ENCODE measurements at places on chromosomes 7 and 10.

DNA sequence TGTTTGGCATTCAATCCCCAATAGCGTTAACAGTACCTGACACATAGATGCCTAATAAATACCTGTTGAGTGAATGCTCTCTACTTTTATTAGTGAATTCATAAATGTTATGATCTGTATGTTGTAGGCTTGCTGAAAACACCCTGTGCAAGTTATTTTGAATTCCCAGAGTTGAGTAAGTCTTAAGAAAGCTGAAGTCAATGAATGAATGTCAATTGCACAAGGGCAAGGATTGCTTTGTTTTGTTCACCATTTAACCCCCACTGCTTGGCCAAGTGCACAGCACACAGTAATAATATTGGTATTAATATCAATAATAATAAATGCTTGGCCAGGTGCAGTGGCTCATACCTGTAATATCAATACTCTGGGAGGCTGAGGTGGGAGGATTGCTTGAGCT is 10.2 kb downstream of the CPA1 start:
- no peak for DNase-seq

- no peak for DNase-seq
Observed at GRCh38 chr7:127822822-127823508, 171.0 kb downstream of the SND1 start.

DNA sequence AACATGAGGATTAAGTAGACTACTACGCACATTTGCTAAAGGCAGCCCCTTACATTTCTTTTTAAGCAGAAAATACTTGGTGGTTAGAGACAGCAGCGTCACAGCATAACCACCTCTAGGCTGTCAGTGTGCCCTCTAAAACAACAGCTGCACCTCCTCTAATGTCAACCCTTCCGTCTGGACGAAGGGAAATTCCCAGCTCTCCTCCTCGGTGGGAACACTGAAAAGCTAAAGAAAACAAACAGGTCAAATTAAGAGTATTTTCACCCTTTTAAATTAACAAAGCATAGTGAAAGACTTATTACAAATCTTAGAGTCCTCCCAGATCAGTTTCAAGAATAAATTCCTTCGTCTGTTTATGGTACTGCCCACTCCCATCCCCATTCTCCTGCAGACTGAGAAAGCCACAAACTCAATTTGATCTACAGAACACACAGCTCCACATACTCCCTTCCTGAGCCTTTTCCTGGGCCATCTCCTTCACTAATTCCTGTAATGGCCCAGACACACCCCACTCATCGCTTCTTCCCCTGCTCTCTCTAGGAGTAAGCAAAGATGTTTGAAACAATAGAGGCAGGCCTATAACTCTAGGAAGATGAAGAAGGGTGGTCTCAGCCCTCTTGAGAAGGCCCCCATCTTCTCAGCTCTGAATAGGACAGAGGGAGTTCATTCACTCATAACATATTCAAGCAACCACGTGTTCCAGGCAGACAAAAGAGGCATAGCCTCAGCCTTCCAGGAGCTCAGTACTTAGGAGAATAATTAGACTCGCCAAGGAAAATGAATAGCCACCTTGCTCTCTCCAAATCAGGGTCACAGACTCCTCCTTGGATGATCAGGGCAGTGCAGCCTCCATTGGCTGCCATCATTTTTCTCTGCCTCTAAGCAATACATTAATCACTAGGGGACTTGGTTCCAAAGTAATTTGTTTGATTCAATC is 47.5 kb upstream of the HNRNPH3 start:
- no peak for DNase-seq

DNA sequence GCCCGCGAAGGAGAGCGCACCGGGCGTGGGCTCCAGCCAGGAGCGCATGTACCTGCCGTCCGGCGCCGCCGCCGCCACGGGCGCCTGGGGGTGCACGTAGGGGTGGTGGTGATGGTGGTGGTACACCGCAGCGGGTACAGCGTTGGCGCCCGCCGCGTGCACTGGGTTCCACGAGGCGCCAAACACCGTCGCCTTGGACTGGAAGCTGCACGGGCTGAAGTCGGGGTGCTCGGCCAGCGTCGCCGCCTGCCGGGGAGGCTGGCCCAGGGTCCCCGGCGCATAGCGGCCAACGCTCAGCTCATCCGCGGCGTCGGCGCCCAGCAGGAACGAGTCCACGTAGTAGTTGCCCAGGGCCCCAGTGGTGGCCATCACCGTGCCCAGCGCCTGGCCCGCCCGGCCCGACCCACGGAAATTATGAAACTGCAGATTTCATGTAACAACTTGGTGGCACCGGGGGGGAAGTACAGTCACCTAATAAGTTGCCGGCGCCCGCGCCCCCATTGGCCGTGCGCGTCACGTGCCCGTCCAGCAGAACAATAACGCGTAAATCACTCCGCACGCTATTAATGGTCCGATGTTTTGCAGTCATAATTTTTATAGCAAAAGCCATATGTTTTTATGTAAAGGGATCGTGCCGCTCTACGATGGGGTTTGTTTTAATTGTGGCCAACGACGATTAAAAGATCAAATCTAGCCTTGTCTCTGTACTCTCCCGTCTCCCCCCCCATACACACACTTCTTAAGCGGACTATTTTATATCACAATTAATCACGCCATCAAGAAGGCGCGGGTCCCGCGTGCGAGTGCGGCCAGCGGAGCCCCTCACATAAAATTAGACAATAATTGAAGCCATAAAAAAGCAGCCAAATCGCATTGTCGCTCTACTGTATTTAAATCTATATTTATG is at the start of gene HOXA9:
Gene HOXA9 (minus strand): TSS at position 449 of the 907 bp plus-strand sequence. CDS start 80 bp downstream, at position 369.
- DNase-seq, result no peak

GRCh38 chr7:138459413-138460175 is 465 bp upstream of the TRIM24 start:
- DNase-seq, result peak; percentile 96

DNA sequence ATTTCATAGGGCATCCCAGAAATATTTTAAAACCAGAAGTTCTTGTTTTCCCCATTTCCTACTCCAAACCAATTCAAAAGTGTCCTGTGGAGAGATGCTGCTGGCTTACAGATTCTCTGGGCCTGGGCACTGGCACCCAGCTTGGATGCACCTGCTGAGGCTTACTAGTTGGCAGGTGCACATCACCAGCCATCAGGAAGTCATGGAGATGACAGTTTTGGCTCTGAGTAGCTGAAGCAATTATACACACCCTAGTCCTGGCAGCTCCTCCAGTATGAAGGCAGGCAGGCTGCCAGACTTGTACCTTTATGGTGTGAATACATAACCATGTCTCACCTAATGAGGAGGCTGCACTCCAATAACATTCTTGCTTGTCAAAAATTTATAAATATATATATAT is 276.6 kb upstream of the GHITM start:
- no peak for DNase-seq

DNA sequence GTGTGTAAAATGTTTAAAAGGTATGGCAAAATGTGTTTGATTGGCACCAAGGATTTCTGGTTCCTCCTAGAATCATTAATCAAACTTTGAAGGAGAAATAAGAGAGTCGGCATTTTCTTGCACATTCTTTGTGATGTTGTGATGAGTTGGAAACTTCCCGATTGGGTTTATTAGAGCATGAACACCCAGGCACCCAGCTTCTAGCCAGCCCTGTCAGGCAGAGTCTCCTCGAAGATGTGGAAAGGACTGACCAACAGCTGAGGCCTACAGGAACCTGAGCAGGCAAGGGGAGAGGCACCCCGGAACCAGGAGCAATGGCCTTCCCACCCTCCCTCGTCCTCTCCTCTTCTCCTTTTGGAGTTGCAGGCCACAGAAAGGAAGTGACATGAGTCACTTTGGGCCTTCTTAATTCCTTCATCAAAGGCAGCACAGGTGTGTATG is 68.7 kb downstream of the EGFR start:
- DNase-seq, result no peak

- DNase-seq, result no peak
Observed at GRCh38 chr10:89566095-89566950, 30.9 kb upstream of the SLC16A12 start.

DNA sequence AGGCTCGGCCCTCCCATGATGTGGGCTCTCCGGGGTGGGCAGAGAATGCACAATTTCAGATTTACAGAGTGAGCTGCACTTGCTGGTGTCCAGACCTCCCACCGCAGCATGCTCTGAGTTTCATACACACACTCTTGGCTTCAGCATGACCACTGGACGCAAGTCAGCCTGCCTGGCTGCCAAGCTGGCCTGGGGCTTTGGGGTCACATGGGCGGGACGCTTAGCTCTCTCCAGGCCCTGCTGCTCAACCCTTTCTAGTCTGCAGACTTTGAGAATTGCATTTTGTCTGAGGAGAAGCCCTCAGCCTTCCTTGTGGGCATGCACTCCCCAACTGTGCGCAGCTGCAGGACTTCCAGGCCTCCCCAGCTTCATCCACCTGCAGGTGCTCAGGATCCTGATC is 5.7 kb downstream of the CYP2E1 start:
- DNase-seq, result no peak

DNA sequence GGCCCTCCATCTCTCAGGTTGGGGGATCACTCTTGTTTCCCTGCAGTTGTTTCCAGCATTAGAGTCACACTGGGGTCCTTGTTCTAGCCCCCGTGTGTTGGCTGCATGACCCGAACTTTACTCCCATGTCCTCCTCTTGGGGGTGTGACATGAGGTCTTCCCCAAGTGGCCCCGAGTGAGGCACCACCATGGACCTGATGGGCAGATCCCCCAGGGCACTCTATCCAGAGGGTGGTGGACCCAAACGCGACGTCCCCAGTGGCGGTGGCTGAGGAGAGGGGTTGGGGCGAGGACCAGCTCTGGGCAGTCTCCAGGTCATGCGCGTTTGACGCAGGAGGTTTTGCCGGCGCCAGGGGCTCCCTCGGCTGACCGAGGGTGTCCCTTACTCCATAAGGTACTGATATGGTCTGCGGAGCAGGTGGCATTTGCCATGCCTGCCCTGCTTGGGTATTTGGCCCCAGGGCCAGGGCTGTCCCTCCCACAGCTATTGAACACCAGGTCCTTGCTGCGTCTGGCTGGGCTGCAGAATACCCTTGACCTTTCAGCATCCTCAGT is 131.9 kb downstream of the LHPP start:
- no peak for DNase-seq

GRCh38 chr10:113609704-113610108 is 54.1 kb downstream of the NRAP start:
- no peak for DNase-seq

- no peak for DNase-seq
Observed at GRCh38 chr7:157881048-157881771, 544.4 kb downstream of the DNAJB6 start.

DNA sequence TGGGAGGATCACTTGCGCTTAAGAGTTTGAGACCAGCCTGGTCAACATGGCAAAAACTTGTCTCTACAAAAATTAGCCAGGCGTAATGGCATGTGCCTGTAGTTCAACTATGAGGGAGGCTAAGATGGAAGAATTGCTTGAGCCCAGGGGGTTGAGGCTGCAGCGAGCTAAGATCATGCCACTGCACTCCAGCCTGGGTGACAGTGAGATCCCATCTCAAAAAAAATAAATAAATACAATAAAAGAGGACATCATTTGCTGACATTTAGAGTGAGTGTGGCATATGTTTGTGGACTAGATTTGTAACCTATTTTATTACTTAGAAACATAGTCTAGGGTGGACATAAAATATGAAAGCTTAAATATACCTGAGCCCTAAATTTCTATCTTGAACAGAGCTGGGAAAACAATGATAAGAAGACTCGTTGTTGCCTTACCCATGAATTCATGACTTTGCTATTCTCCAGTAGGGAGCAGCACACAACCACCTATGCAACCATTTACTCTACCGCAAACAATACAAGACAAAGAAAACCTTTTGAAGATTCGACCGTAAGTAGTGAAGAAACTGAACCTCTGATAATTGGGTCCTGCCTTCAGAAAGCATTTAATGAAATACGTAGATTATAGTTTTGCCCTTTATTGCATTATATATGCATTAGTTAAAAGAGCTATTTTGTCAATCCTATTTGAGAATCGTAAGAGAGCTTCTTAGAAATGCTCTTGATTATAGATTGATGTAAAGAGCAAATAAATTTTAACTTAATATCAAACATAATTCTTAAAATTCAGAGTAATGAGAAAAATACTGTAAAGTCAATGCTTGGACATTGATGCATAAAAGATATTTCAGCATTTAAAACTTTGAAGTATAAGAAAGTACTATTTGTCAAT is 83.5 kb downstream of the GNAT3 start:
- DNase-seq, result no peak

- DNase-seq, result no peak
Observed at GRCh38 chr7:37048674-37049073, 324.4 kb upstream of the AOAH start.

DNA sequence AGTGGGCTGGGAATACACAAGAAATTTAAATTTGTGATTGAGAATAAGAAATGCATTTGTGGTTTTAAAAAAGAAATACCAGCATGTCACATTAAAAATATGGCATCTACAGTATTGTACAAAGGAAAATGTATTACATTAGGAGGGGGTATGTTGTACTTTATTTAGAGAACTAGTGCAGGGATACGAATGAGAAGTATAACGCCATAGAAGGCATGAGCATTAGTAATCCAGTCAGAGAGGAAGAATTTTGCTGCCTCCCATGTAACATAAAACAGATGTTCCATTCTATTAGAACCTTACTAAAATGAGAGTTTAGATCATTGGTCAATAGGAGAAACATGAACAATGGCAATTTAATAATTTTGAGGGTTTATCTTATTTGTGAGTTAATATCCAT is 182.2 kb downstream of the ADK start:
- DNase-seq, result no peak

GRCh38 chr7:157986051-157986450 is 601.6 kb downstream of the PTPRN2 start:
- no peak for DNase-seq

GRCh38 chr7:128961030-128961659 is 23.4 kb downstream of the IRF5 start:
- DNase-seq, result no peak

DNA sequence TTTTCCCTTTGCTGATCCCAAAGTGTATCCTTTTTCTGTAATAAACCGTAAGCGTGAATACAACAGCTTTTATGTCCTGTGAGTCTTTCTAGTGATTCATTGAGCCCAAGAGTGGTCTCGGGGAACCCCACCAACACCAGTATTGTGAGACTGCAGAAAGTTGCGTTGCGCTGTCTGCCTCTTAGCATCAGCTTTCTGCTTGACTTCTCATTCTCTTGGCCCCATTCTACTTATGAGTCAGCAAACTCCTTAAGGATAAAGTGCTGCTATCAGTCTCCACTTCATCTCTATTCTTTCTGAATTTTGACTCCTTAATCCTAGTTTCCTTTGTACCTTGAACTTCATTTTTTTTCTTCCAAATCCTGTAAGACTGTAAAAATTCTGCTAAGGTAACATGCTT is 184.3 kb upstream of the MBL2 start:
- DNase-seq, result no peak

- DNase-seq, result no peak
Observed at GRCh38 chr7:151146761-151147160, 20.7 kb downstream of the GBX1 start.

All from activated CD4-positive, alpha-beta T cell treated with anti-CD3 and anti-CD28 coated beads, Interleukin-2, amount 50 U/mL, for 4 hours (primary cell).